ENCODE measurements at places on chromosomes 12 and 14.

DNA sequence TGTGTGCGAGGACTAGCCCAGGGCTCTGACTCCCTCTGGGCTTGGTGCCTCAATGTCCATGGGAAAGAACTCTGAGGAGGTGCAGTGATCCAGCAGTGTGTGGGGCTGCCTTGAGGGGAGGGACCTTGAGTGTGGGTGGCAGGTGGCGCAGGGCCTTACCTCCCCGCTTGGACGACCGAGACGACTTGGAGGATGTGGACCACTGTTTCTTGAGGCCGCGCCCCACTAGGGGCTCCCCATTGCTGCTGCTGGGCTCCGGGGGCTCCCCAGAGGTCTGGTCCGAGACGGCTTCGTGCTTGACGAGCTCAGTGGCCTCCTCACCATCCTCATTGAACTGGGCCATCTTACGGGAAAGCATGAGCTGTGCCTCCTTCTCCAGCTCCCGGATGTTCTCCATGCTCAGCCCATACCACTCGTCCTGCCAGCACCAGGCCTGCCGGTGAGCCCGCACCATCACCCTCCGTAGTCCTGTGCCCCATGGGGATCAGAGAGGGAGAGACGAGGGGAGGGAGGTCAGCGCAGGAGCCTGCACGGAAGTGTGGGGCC, 24.7 kb downstream of the ARL6IP4 start:
- no peak for DNase-seq

GRCh38 chr12:93904124-93904523, 226.9 kb downstream of the CRADD start:
- no peak for DNase-seq

GRCh38 chr14:95428557-95428956, 87.9 kb downstream of the SYNE3 start:
- DNase-seq, result no peak

- DNase-seq, result no peak
These were observed 8.2 kb upstream of the CRADD start for GRCh38 chr12:93668919-93669418.

DNA sequence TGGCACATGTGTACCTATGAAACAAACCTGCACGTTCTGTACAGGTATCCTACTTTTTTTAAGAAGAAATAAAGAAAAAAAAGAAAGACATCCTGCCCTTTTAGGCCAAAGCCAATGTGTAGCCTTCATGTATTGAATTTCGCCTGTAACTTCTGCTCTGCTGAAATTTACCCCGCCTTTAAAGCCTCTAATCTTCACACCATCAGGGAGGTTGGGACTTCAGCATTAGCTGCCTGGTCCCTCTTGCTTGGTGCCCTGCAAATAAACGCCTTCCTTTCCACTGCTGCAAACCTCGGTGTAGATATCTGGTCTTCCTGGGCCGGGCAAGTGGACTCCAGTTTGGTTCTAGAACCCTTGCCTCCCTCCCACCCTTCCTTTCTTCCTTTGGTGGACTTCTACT, 2.6 kb upstream of the KRT71 start:
- DNase-seq, result no peak

GRCh38 chr14:85243321-85243720, 286.6 kb upstream of the FLRT2 start:
- DNase-seq, result no peak

DNA sequence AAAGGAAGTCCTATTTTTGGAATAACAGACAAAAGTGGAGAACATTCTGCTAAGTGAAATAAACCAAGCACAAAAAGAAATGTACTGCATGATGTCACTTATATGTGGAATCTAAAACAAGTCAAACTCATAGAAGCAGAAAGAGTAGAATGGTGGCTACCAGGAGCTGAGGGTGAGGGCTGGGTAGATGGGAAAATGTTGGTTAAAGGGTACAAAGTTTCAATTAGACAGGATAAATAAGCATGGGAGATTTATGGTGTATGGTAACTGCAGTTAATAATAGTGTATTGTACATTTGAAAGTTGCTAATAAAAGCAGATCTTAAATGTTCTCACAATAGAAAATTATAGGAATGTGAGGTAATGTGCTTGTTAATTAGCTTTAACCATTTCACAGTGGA, 12.8 kb downstream of the LUM start:
- no peak for DNase-seq

DNA sequence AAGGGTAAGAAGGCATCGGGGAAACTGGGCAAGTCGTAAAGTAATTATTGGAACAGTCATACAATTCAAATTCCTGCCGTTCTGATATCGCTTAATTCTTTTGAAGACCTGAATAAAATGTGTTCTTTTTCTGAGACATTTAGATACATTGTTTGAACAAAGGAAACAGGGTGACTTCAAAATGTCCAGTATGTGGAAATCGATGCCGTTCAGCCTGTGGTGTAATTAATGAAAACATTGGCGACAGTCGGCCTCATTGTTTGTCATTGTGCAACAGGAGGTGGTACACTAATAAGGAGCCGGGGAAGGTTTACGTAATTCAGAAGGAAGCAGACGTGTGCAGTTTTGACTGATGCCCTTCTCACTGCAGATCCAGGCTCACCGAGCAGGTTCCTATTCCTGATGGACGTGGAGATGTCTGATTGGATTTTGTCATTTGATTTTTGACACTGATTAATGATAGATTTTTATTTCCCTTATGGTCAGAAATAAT, 92.7 kb downstream of the BORCS5 start:
- no peak for DNase-seq

GRCh38 chr12:57465747-57466505, 6.3 kb downstream of the GLI1 start:
- DNase-seq, result no peak

- DNase-seq, result no peak
These were observed 2.7 kb downstream of the ANO4 start for GRCh38 chr12:100797246-100797645.

- DNase-seq, result no peak
These were observed 352 bp downstream of the PHB2 start for GRCh38 chr12:6970096-6970527.

DNA sequence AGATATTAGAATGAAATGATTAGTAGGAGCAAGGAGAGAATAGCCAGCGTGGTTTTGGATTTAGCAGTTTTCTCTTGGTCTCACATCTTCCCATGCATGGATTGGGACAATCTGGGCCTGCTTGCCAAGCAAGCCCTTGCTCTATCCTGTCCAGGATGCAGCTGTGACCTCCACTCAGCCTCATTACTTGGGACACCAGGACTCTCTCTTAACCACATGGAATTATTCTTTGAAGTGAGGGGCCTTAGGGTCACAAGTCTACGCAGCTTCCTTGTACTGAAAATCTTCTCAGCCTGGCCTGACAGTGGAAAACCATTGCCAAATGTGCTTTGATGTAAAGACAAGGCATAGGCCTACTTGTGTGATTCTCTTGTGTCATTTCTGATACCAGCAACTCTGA, 28.0 kb upstream of the DCN start:
- no peak for DNase-seq

GRCh38 chr14:62546862-62547474, 498.3 kb downstream of the KCNH5 start:
- no peak for DNase-seq

GRCh38 chr14:99800781-99801180, 7.6 kb downstream of the EML1 start:
- no peak for DNase-seq

DNA sequence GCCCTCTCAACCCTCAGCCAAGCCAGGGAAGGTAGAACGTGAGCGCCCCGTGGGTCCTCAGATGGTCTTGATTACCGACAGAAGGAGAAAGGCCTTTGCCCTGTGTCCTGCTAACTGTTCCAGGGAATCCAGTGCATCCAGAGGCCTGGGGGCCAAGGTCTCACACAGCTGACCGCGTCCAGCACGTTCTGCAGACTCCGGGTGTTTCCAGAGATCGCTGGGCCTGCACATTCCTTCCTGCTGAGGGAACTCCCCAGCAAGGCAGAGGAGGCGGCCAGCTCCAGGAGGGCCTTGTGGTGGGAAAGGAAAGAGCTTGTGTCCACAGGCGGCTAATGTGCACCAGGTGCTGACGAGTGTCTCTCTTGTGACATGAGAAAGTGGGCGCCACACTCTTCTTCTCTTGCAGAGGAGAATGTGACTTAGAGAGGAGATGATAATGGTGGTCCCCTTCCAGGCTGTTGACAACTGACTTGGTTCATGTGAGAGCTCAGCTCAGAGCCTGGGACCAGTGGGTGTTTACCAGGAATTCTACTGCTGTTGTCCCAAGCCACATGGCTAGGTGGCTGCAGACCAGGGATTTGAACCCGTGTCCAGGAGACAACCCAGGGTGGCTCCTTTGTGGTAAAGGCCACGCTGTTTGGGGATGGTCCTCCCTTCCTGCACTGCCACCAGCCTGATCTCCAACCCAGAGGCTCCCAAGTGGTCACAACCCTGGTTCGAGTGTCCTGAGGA, 46.8 kb upstream of the DLK1 start:
- DNase-seq, result no peak

GRCh38 chr14:74596741-74597450, 15.1 kb downstream of the LTBP2 start:
- no peak for DNase-seq

GRCh38 chr12:968545-968944, 19.1 kb upstream of the RAD52 start:
- no peak for DNase-seq

- no peak for DNase-seq
These were observed 117.5 kb downstream of the DAAM1 start for GRCh38 chr14:59305836-59306555.

DNA sequence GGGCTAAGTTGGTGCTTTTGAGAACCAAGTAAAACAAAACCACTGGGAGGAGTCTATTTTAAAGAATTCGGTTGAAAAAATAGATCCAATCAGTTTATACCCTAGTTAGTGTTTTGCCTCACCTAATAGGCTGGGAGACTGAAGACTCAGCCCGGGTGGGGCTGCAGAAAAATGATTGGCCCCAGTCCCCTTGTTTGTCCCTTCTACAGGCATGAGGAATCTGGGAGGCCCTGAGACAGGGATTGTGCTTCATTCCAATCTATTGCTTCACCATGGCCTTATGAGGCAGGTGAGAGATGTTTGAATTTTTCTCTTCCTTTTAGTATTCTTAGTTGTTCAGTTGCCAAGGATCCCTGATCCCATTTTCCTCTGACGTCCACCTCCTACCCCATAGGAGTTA, 1.8 kb upstream of the RAB5B start:
- DNase-seq, result no peak

DNA sequence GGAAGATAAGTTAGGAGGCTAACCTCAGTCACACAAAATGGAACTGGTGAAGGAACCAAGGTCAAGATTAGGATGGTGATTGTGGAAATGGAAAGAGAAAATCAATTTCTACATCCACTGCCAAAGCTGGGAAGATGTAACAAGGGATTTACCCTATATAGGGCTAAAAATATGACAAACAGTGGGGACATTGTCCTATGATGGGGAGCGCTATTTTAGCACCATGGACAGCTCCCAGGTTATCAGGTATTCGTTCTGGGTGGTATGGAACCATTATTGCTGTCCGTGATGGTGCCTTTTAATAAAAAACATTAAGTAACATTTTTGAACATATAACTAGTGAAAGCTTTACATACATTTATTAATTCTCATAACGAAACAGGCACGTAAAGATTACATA, 124.0 kb downstream of the NDUFA12 start:
- DNase-seq, result no peak

- DNase-seq, result no peak
These were observed 105.5 kb downstream of the PTPRR start for GRCh38 chr12:70815056-70815455.

Measured in germinal center (tissue), 1 donor.